ENCODE measurements at places on chromosomes 11 and 22.

GRCh38 chr11:13899603-13900002 is 62.9 kb upstream of the SPON1 start:
- DNase-seq, result no peak

- no peak for DNase-seq
These were observed 1421.9 kb downstream of the BRD1 start for GRCh38 chr22:48405741-48406140.

DNA sequence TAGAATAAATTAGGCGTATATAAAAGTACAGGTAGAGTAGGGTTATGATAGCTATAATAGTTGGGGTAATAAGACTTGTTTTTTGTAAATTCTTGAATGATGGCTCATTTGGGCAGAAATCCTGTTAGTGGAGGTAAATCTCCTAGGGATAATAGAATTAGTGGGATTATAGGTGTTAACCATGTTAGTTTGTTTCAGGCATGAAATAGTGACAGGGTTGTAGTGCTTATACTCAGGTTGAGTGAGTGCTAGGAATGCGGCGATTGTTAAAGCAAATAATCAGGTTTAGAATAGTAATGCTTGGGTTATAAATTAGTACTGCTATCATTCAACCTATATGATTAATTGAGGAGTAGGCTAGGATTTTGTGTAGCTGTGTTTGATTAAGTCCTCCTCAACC is 297.1 kb downstream of the DYNC2H1 start:
- no peak for DNase-seq

DNA sequence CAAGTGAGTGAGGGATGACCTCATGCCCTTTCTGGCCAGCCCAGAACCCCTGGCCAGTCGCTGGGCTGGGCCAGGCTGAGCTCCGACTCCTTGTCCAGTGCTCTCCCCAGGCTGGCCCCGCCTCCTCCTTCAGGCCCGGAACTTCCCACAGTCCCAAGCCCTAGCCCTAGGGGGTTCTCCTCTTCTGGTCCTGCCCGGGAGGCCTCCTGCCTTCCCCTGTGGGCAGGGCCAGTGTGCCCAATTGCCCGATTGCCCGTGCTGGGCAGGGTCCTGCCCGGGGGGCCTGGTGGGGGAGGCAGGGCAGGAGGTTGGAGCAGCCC is 4.2 kb downstream of the TCIRG1 start:
- DNase-seq, result no peak

DNA sequence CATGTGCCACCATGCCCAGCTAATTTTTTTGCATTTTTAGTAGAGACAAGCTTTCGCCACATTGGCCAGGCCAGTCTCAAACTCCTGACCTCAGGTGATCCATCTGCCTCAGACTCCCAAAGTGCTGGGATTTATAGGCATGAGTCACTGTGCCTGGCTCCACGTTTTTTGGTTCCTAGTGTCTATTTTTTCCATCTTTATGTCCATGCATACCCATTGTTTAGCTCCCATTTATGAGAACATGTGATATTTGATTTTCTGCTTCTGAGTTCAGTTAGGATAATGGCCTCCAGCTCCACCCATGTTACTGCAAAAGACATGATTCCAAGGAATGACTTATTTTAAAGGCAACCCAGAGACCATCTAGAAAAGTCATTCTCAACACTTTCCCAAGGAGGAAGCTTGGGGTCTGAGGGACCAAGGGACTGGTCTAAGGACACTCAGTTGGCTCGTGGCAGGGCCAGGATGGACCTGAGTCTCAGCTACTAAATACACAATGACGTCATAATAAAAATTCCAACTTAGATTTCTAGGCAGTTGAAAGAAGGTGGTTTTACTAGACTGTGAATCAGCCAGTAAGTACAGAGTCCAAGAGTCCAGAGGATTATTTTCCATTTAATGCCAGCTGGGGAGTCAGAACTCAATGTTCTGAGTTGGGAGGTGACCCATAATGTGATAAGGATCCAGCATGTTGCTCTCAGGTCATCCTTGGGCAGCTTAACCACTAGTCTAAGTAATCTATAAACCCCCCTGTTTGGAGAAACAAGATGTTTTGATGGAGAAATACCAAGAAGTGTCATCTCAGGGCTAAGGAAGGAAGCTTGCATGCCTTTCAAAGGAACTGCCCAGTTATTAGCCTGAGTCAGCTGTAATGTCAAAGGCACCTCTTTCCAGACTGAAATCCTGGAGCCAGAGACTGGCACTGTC is 39.4 kb downstream of the ABTB2 start:
- no peak for DNase-seq

- DNase-seq, result no peak
These were observed 187.6 kb upstream of the CCDC90B start for GRCh38 chr11:83473743-83474142.

- DNase-seq, result no peak
These were observed 534.3 kb downstream of the ETS1 start for GRCh38 chr11:128052912-128053641.

All from activated T-helper 9 cell treated with anti-CD3 and anti-CD28 coated beads, Interleukin-2, amount 50 U/mL, for 16 hours (primary cell).